ENCODE measurements at places on chromosomes 13 and 19. TPM values are rescaled to one million over a fixed set of nuclear protein-coding genes. Genes with fewer than 3 reads are reported as not detected.

DNA sequence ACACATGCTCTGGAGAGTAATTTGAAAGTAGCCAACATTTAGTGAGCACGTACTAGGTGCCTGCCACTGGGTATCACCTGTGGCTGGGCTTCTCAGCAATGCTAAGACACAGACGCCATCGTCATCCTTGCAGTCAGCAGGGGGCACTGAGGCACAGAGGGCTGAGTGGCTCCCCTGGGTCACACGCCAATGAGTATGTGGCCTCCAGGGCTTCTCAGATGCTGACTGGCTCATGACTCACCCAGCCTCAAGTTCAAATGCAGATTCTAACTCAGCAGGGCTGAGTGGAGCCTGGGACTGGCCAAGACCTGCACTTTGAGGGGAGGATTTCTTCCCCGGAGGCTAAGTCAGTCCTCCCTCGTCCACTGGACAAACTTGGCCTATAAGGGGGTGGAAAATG lies 115.1 kb upstream of the CACNA1A start:
- H3K27ac ChIP-seq: no peak overlapping the region
- peaks cover 72% of the 10 kb centered on the region for H3K27me3 ChIP-seq
- no peak for DNase-seq
- no peaks in the 10 kb centered on the region for H3K4me1 ChIP-seq

DNA sequence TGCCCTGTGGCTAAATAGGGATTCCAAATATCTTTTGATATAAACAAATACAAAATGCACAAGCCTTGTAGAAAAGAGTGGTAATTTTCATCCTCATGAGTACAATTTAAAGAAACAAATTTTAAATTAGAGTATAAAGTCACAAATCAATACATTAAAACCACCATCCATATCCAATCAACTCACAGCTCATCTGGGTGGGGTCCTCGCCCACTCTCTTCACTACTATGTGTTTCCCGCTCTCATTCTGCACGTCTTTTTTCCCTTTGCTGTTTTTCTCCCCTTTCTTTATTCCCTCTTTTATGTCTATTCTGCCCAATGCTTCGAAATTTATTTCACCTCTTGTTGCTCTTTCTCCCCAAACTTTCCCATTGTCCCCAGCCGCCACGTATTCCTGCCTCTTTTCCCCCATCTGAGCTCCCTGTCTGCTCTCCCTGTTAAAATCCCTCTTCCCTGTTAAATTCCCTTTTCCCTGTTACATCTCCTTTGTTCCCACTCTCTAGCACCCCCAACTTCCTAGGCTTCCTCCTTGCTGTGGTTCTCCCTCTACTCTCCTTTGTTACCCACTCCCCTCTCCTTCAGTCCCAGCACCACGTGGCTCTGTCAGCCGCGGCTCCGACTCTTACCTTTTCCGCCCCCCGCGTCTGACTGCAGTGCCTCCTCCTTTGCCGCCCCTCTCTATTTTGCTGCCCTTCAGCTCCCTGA lies 1.3 kb downstream of the ZNF616 start:
- peak overlapping the region; percentile 96 for H3K4me3 ChIP-seq
- peaks cover 47% of the 10 kb centered on the region for H3K36me3 ChIP-seq
- H3K4me1 ChIP-seq: peaks cover 31% of the 10 kb centered on the region
- H3K27ac ChIP-seq: peak overlapping the region; percentile 99
- peak; percentile 31 for DNase-seq

GRCh38 chr13:113293686-113294085 lies 3.4 kb upstream of the LAMP1 start:
- H3K27ac ChIP-seq: peak overlapping the region; percentile 66
- no peak overlapping the region for H3K4me3 ChIP-seq
- peaks cover 2% of the 10 kb centered on the region for H3K36me3 ChIP-seq
- peaks cover 42% of the 10 kb centered on the region for H3K27me3 ChIP-seq
- peaks cover 30% of the 10 kb centered on the region for H3K4me1 ChIP-seq

GRCh38 chr19:15551293-15552004 lies 43.1 kb downstream of the CYP4F22 start:
- H3K27ac ChIP-seq: no peak overlapping the region
- no peak overlapping the region for H3K4me3 ChIP-seq
- no peak for DNase-seq
- H3K36me3 ChIP-seq: no peaks in the 10 kb centered on the region

DNA sequence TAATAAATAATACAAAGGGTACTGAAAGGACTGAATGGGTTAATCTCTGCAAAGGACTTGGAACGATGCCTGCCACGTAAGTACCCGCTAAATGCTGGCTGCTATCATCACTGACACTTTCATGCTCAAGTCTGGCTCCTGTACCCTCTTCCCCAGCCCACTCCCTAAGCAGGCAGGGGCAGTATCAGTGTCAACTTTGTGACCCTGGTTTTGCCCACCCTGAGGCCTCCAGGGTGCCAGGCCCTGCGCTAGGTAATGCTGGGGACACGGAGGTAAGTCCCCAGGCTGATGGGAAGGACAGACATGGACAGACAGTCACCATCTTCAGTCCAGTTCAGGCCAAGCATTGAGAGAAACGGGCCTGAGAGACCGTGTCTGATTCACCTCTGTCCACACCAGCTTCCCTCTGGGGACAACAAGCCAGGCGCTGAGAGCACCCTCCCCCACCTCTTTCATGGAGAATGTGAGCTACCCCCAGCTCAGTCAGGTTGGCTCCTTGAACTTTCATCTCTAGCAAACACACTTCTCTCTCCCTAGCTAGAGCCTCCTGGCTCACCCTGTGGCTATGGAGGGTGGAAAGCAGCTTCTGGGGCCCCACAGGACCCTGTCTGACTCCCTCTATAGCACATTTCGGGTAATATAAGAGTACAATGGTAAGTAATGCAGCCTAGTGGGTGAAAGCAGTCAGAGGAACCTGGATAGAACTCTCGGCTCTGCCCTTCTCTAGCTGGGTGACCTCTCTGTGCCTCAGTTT lies 800 bp downstream of the ETFB start:
- DNase-seq: no peak
- H3K27ac ChIP-seq: peak overlapping the region; percentile 91
- peaks cover 2% of the 10 kb centered on the region for H3K27me3 ChIP-seq
- peaks cover 29% of the 10 kb centered on the region for H3K4me1 ChIP-seq
- peak overlapping the region; percentile 85 for H3K4me3 ChIP-seq

DNA sequence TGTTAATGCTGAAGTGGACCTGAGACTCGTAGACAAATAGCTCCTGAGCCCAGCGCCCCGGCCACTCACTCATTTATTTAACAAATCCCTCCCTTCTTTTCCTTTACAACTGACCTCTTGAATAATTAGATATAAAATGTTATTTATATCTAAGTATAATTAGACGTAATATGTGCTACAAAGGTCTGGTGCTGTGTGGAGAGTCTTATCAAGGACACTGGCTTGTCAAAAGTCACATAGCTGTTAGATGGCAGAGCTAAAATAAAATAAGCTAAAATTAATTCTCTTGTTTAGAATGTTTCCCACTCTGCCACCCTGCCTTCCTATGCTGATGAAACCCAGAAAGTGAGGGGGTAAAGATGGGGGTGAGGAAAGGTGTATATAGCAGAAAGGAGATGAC lies 73.0 kb upstream of the FAM216B start:
- H3K4me1 ChIP-seq: no peaks in the 10 kb centered on the region
- DNase-seq: no peak
- H3K4me3 ChIP-seq: no peak overlapping the region
- peaks cover 4% of the 10 kb centered on the region for H3K27me3 ChIP-seq

- H3K27me3 ChIP-seq: no peaks in the 10 kb centered on the region
- peaks cover 25% of the 10 kb centered on the region for H3K36me3 ChIP-seq
- peaks cover 7% of the 10 kb centered on the region for H3K4me1 ChIP-seq
- DNase-seq: no peak
- no peak overlapping the region for H3K4me3 ChIP-seq
Measured at GRCh38 chr13:49731766-49732165, 40.5 kb upstream of the EBPL start.

Gene FFAR1
- 1.2 TPM for total RNA-seq

Gene ZNF382
- 21.2 TPM for total RNA-seq

Gene TEX29
- 0.41 TPM for total RNA-seq

Measured in mesothelial cell of epicardium (in vitro differentiated cells).